Activated CD4-positive, alpha-beta memory T cell treated with anti-CD3 and anti-CD28 coated beads, Interleukin-2, amount 10 ng/mL, durations not matched to agents 7 days and 5 days (primary cell): ENCODE measurements at places on chromosomes 13 and 19. TPM values are rescaled to one million over a fixed set of nuclear protein-coding genes. Genes with fewer than 3 reads are reported as not detected.
A peak's percentile ranks its signal among the peaks of the same experiment; 100 is the strongest.

GRCh38 chr13:33260168-33261098 is 25.1 kb downstream of the STARD13 start:
- no peak for DNase-seq

DNA sequence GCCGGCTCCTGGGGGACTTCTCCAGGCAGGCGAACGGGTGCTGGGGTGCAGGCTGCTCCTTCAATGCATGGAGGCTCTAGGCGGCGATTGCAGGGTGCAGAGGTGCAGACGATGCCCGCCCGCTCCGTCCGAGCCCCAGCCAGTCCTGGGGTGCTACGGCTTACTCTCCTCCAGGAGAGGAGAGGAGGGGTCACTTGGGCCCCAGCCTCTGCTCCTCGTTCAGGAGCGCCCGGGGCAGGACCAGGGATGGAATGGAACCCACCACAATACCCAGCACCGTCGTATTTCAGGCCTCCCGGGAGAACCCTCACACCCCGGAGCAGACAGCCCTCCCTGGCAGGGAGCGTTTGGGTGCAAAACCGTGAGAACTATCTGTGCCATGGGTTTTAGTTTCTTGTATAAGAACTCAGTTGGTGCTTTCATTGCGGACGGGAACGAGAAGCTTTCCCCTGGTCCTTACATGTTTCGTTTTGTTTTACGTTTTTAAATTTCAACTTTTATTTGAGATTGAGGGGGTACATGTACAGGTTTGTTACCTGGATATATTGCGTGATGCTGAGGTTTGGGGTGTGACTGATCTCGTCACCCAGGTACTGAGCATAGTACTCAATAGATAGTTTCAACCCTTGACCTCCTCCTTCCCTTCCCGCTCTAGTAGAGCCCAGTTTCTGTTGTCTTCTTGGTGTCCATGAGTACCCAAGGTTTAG is 46.8 kb downstream of the ARHGEF18 start:
- peak; percentile 18 for DNase-seq

GRCh38 chr19:12751635-12752034 is at the start of gene BEST2:
BEST2 (plus strand) TSS chr19:12751791; CDS start chr19:12752593, 802 bp downstream.
- DNase-seq = no peak

GRCh38 chr19:5600797-5601196 is 21.8 kb downstream of the SAFB2 start:
- DNase-seq = no peak

GRCh38 chr13:112454648-112455334 is 78.6 kb downstream of the SPACA7 start:
- DNase-seq = peak; percentile 9

DNA sequence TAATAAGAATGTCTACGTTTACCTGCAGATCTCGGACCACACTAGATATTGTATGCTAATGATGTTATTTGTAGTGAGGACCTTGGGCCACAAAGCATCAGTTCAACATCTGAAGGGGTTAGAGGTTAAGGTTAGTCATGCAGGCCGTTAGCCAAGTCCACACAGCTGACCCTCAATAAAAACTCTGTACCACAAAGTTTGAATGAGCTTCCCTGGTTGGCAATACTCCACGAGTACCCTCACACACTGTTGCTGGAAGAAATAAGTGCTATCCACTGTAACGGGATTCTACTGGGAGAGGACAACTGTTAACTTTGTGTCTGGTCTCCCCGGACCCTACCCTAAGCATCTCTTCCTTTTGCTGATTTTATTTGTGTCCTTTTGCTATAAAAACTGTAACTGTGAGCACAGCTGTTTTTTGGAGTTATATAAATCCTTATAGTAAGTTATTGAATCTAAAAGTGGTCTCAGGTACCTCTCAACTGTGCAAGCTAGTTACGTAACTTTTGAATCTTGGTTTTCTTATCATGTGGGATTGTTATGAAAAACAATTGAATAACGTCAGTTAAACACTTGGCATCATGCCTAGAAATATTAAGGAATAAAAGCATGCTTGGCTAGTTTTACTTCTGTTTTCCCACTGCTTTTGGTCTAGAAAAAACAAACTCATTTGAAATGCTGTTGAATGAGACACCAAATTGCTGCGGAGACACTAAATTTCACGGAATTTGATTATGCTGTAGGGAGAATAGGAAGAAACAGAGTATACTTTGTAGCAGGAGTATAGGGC is 181.5 kb downstream of the DNAJC3 start:
- DNase-seq = no peak

DNA sequence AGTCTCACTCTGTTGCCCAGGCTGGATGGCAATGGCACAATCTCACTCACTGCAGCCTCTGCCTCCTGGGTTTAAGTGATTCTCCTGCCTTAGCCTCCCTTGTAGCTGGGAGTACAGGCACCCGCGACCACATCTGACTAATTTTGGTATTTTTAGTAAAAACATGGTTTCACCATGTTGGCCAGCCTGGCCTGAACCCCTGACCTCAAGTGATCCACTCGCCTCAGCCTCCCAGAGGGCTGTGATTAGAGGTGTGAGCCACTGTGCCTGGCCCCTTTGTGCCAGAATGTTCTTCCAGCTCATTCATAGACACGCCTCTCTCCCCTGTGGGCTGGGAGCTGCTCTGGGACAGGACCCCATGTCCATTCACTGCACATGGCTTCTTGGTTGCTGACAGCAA is 9.1 kb downstream of the MYDGF start:
- DNase-seq = no peak

DNA sequence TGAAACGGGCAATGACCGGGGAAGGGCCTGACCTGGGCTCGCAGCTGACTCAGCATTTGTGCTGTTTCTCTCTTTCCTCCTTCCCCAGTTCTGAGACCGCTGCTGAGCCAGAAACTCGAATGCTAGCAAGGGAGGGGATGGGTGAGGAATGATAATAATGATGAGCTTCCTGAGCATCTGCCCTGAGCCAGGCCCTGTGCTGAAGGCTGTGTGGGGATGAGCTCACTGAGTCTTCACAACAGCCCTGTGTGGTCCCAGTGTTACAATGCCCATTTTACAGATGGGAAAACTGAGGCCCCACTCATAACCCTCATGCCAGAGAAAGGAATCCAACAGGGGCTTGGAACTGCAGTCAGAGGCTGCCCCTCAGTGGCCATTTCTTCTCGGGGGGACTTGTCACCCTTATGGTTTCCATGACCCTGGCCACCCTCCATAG is 8.1 kb downstream of the SULT2B1 start:
- no peak for DNase-seq

- no peak for DNase-seq
Observed at GRCh38 chr13:87356314-87356713, 314.9 kb upstream of the SLITRK5 start.

DNA sequence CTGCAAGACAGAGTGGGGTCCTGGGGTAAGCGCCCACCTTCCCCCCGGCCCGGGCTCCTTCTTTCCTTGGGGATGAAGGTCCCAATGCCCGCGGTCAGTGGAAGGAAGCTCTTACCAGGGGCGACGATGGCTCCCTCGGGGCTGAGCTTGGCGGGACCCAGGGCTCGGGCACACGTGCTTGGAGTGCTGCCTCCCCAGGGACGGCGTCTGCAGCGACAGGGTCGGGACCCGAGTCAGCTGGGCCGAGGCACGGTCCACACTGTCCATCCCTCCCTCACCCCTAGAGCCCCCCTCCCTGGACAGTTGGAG is 3.5 kb downstream of the JSRP1 start:
- DNase-seq = no peak

- DNase-seq = peak; percentile 36
Observed at GRCh38 chr19:3471954-3472655, 8.2 kb downstream of the SMIM24 start.

DNA sequence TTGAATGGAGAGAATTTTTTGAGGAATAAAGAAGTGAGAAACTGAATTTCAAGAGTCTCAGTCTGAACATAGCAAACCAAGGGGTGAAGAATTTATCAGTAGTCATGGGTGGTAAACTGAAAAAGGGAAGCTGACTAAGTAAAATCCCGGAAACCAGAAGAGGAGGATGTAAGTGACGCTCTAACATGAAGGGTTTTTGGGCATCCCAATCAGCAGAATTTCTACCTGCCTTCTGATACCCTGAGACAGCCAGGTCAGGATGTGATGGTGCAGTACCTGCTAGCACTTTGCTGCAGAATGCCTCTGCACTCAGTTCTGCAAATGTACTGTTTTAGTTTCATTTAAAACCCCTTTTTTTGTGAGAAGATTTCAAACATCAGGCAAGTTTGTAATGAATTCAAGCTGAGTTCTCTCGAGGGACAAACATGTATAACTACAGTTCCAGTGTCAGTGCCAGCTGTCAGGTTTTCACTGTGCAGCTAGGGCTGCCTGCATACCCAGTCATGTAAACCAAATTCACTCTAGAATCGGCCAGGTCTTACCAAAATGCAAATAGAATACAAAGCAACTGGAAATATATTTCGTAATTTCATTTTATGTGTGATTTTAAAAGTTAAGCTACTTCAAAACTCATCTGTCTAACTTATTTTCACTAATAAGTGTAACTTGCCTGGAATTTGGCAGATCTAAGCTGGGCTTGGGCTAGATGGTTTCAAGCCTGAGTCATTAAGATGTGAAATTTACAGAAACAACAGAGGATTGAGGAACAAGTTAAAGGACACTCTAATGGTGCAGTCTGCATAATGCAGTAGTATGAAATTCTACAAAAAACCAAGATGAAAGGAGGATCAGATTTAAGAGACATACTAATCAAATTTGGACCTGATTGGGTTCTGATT is 13.8 kb downstream of the METTL21C start:
- no peak for DNase-seq

GRCh38 chr19:18321734-18322102 is 1.2 kb downstream of the LSM4 start:
- DNase-seq = peak; percentile 61

DNA sequence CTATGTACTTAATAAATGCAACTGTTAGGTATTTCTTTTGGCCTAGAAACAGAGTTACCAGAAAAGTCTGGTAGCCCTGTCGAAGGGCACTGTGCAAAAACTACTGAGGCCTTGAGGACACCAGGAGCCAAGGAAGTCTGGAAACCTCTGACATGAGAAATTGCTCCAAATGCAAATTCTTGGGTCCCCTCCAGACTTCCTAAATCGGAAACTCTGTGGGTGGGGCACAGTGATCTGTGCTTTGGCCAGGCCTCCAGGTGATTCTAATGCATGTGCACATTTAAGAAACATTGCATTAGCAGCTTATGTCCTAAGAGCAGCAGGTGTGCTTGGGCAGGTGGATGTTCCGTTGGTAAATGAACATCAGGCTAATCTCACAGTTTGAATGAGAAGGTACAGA is 50.0 kb downstream of the STARD13 start:
- no peak for DNase-seq

DNA sequence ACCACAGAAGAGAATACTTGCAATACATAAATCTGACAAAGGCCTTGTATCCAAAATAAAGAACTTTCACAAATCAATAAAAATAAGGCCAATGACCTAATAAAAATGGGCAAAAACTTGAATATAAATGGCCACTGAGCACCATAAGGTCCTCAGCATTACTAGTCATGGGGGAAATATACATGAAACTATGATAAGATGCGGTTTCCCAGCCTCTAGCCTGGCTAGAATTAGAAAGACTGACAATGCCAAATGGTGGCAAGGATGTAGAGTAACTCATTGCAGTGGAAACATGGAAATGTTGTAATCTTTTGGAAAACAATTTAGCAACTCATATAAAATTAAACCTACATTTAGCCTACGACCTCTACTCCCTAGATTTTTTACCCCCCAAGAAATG is 227.1 kb downstream of the GGACT start:
- DNase-seq = no peak

GRCh38 chr19:40641281-40641680 is 40.1 kb downstream of the LTBP4 start:
- DNase-seq = no peak

- DNase-seq = no peak
Observed at GRCh38 chr13:109275852-109276251, 510.5 kb downstream of the IRS2 start.

GRCh38 chr19:39301562-39301961 is 5.4 kb downstream of the IFNL1 start:
- no peak for DNase-seq

GRCh38 chr19:679418-680286 is 3.5 kb downstream of the FSTL3 start:
- DNase-seq = peak; percentile 41

DNA sequence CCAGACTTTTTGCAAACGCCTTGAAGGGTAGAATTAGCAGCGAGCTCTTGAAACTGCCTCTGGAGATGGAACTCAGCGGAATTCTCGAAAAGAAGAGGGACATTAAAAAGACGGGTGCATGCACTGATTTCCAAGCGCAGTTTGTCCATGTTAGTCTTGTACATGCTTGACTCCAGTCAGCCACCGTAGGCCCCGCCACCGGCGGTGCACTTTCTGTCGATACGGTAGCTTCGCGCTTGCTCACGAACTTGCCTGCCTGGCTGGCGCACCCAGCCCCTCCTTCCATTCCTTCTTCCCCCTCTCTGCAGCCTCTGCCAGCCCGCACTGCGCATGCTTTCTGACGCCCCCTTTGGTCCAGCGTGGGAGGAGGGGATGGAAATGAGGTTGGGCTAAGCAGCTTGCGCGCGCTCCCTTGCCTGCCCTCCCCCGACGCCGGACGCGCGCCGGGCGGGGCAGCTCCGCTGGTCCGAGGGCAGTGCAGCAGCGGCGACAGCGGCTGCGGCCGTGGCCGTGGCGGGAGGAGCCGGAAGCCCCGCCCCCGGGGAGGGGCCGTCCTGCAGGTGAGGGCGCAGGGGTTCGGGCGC is at the start of gene ZNF575:
ZNF575 (plus strand) TSS at position 227 of the 584 bp plus-strand sequence. CDS start 1,235 bp downstream, outside the sequence.
- peak; percentile 89 for DNase-seq

GRCh38 chr19:56683116-56683515 is 11.6 kb upstream of the ZNF835 start:
- DNase-seq = no peak

DNA sequence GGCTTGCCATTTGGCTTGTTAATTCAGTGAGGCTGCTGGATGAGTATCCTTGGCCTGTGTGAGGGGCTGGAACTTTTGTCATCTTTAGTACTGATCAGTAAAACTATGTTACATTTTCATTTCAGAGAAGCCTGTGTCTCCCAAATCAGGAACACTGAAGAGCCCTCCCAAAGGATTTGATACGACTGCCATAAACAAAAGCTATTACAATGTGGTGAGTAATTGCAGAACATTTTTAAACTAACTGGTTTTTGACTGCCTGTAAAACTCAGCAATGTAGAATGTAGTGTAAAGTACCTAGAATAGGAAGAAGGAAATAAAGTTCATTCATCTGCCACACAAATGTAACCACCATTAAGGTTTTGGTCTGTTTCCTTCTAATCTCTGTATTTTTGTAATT is 87.4 kb upstream of the TEX29 start:
- DNase-seq = no peak

DNA sequence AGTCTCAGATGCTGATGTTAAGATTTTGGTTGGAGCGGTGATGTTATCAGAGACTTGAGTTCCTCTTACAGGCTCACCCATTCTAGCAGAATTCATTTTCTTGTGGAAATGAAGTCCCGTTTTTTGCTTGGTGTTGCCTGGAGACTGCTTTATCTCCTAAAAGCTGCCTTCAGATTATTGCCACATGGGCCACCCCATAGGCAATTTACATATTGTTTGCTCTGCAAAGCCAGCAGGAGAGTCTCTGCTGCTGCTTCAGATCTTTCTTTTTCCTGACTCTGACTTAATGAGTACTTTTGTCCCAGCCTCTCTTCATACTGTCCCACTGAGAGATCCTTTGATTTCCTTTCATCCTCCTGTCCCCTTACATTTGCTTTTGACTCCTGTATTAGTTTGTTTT is 114.6 kb downstream of the TDRD3 start:
- no peak for DNase-seq

PHLDB3 gene
- 15.2 TPM for total RNA-seq

KLHL1 gene
- not detected for total RNA-seq

SERTM1 gene
- not detected for total RNA-seq

DPF1 gene
- 0.55 TPM for total RNA-seq

SLC17A7 gene
- 0.43 TPM for total RNA-seq

LRFN3 gene
- total RNA-seq = 13.5 TPM

PGLYRP1 gene
- not detected for total RNA-seq

LGALS7 gene
- total RNA-seq = not detected

SLC1A5 gene
- total RNA-seq = 200 TPM

SLC6A16 gene
- total RNA-seq = 3.0 TPM

ICAM3 gene
- 237 TPM for total RNA-seq

ATP8A2 gene
- total RNA-seq = 0.15 TPM
